ENCODE measurements at places on chromosomes 6 and 20.

DNA sequence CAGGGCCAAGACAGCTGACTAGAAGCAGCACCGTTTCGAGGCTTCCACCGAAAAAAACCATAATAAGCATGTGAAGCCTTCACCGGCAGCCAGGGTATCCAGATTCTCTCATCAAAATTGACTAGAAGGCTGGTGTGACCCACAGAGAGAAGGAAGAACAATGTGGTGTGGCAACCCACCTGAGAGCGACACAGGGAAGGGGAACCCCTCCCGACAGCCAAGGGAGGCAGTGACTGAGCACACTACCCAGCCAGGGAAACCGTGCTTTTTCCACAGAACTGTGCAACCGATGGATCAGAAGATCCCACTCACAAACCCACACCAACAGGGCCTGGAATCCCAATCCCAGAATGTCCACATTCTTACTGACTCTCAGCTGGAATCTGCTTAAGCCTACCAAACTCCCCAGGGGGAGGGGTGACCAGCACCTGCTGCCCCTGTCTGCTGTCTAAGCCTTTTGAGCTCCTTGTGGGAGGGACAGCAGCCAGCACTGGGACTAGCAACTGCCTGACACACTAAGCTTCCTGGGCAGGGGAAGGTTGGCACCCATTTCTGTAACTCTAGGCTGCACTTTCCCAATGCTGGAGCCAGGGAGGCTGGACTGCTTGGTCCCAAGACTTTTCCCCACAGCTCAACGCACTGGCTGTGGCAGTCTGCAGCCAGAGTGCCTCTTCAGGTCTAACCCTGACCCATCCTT, 231.9 kb upstream of the FAM83B start:
- DNase-seq, result no peak

GRCh38 chr20:59676126-59676850, 71.9 kb downstream of the PHACTR3 start:
- no peak for DNase-seq

DNA sequence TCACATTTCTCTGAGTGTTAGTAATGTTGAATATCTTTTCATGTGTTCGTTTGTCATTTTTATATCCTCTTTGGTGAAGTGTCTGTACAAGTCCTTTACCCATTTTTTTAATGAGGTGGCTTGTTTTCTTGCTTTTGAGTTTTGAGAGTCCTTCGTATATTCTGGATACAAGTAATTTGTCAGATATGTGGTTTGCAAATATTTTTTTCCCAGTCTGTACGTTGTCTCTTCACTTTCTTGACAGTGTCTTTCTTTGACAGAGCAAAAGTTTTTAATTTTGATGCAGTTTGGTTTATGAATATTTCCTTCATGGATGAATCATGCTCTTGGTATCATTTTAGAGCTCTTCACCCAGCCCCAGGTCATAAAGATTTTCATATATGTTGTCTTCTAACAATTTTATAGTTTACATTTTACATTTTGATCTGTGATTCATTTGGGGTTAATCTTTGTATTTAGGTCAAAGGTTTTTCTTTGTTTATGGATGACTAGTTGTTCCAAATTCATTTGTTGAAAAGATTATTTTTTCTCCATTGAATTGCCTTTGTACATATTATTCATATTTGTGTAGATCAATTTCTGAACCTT, 152.5 kb downstream of the MRPL14 start:
- DNase-seq, result no peak

DNA sequence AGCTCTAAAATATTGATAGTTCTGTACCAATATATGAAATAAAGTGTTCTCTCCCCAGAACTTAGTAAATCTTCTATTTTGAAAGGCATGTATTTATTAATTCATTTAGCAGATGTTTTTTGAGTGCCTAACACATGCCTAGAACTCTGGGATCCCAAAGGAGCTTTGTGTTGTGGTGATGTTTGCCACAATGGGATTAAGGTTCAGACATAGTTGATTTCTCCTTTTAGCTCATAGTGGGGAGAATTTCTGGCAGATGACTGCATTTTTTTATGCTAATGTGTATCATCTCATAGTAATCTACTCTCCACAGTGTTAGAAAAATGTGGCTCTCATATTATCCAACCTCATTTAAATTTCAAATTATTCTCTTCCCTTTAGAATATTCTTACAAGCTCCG, 21.7 kb downstream of the MYB start:
- no peak for DNase-seq

DNA sequence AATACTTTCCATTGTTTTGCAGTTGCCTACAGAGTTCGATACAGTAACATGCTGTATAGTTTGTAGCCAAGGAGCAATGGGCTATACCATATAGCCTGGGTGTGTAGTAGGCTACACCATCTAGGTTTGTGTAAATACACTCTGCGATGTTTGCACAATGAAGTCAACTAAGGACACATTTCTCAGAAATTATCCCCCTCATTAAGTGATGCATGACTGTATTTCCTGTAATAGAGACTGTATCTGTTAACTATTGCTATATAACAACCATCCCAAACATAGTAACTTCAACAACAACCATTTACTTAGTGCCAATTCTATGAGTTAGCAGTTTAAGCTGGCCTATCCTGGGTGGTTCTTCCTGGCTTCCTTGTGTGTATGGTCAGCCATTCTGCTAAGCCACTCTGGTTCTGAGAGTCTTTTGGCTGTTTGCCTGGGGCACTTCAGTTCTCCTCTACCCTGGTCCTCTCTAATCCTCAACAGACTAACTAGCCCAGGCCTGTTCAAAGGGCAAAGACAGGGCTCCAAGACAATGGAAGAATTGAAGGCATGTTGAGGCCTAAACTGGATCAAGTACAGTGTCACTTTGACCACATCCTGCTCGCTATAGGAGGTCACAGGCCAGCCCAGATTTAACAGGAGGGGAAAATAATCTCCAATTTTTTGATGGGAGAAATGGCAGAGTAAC, 124.0 kb downstream of the PLCB1 start:
- DNase-seq, result no peak

- no peak for DNase-seq
These were observed 542.3 kb downstream of the CD83 start for GRCh38 chr6:14659841-14660240.

DNA sequence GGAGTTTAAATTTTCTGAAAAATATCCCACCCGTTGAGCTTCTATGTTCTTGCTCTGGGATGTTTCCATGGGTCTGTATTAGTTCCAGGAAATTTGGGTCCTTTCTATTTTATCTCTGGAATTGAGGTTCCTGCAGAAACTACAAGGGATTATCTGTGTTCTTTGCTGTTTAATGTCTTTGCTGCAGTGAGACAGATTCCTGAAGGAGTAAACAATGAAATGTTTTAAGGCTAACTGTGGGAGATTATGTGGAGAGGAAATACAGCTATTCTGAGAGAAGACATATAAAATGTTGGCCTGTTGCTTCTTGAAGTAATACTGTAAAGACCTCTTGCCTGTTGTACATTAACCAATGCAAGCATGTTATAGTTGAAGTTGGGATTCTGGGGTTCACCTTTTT, 43.5 kb downstream of the SAMD5 start:
- no peak for DNase-seq

DNA sequence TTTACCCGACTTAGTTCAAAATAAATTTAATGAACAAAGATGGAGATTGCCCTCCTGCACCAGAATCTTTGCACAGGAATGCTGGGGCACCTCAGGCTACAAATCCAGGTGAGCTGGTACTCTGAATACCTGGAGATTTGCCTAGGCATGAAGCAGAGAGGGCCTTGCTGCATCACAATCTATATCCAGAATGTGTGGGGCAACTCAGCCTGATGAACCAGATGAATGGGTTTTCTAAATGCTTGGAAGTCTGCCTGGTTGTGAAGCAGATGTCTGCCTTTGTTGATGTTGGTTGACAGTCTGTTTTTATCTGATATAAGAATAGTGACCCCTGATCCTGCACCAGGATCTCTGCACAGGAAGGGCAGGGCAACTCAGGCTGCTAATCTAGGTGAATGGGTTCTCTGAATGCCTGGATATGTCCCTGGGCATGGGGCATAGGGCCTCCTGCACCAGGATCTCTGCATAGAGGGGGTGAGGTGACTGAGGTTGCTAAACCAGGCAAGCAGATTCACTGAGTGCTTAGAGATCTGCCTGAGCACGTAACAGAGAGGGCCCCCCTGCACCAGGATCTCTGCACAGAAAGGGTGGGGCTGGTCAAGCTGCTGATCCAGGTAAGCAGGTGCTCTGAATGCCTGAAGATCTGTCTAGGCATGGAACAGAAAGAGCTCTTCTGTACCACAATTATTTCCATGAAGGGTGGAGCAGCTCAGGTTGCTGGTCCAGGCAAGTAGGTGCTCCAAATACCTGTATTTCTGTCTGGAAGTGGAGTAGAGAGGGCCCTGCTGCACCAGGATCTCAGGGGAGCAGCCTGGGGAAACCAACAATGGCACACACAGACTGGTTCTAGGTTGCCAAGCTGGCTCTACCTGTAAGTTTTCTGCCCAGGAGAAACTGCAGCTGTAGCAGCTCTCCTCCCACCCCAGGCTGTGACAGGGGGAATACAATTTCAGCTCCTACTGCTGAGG, 437.5 kb downstream of the MMUT start:
- DNase-seq, result no peak

DNA sequence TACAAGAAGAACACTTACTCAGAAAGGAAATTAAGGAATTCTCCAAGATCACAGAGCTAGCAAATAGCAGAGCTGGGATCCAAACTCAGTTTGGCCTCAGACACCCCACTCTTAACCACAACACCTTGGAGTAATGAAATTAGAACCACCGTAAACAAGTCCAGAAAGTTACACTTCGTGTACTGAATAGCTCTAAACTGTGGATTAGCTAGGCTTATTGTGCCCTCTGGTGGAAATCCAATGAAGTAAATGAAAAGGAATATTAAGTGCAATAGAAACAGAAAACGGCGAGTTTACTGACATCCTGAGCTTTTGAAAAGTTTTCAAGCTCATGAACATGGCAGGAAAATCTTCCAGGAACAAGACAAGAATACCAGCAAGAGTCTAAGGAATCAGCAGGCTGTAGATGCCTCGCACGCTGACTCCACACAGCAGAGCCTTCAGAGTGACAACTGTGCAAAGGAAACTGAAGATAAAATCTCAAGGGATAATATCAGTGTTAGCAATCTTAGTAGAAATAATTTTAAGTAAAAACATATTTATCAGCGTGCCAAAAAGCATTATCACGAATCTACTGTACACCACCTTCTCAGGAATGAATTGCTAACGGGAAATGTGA, 34.6 kb downstream of the FBXO5 start:
- DNase-seq, result no peak

DNA sequence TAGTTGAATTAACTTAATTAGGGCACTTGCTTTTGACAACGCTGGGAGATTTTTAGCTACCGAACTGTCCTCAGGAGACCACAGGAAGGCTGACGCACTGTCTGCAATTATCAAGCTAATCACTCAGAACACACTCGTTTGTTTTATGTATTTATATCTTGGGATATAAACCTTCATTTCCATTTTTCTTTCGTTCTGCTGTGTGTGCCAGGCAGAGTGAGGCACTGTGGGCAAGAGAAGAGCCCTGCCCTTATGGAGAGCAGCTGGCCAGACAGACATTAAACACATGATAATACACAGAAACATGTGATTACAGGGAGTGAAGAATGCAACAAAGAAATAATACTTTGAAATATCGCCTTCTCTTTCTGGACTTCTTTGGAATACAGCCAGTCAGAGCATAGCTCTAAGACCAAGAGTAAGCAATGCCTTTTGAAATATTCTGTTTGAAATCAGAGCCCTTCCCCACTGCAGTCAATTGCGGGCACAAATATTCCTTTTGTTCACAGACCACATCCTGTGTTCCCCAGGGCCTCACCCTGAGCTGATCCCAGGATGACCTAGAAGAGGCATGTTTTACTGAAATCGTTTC, 96.8 kb downstream of the ANKRD60 start:
- DNase-seq, result no peak

GRCh38 chr20:41265938-41266337, 51.6 kb downstream of the ZHX3 start:
- no peak for DNase-seq

GRCh38 chr6:31765910-31766794, 3.7 kb downstream of the SAPCD1 start:
- DNase-seq, result no peak

- DNase-seq, result no peak
These were observed 653.5 kb upstream of the PTCHD4 start for GRCh38 chr6:48764286-48765044.

DNA sequence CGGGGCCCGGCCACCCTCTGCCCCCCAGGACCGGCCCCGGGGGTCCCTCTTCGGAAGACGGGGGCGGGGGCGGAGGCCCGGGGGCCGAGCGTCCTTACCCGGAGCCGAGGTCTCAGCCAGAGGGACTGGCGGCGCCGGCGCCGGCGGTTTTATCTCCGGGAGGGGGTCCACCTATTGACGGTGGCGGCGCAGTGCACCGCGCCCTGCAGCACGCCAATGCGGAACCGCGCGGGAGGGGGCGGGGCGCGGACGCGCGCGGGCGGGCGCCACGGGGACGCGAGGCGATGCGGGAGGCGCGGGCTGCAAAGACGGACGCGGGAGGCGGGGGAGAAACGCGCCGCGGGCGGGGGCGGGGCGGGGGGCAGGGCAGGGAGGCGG, at the start of gene EEF1A2:
Gene EEF1A2, minus strand, starts transcription at position 124 of the 378 bp plus-strand sequence. CDS start 1,320 bp downstream, outside the sequence.
- no peak for DNase-seq

DNA sequence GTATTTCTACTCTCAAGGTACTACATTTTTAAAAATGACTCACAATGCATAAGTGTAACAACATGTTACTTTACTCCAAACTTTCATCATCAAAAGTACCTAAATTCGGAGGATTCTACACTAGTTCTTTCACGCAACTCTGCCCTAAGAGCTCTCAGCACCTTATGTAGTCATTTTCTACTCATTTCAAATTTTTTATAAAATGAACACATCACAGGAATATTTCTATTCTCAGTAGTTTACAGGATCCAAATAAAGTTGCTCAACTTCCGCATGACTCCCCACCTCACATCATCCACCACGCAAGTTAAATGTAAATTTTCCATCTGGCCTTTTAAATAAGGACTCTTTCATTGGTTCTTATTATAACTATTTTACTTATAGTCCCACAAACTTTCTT, 344.9 kb upstream of the MANEA start:
- no peak for DNase-seq

- DNase-seq, result no peak
These were observed 102.1 kb upstream of the PHACTR1 start for GRCh38 chr6:12614456-12614855.

- DNase-seq, result no peak
These were observed 13.9 kb upstream of the ADGRF5 start for GRCh38 chr6:46935687-46936086.
